ENCODE measurements at places on chromosomes 1 and 21. TPM values are rescaled to one million over a fixed set of nuclear protein-coding genes. Genes with fewer than 3 reads are reported as not detected.

Gene S100A11
- 1,000 TPM for polyA plus RNA-seq

Gene IVL
- polyA plus RNA-seq: not detected

Gene AMIGO1
- 1.5 TPM for polyA plus RNA-seq

Gene NGF
- 6.7 TPM for polyA plus RNA-seq

Gene PANK4
- polyA plus RNA-seq: 10.9 TPM

DNA sequence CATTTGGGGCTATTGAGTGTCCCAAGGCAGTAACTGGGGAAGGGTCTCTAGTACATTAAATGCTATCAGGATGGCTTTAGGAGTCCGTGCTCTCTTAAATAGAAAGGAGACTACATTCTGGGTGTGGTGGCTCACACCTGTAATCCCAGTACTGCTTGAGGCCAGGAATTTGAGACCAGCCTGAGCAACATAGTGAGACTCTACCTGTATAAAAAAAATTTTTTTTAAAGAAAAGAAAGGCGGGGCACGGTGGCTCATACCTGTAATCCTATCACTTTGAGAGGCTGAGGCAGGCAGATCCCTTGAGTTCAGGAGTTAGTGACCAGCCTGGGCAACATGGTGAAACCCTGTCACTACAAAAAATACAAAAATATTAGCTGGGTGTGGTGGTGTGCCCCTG is 21.5 kb downstream of the OSBPL9 start:
- no peak for DNase-seq

GRCh38 chr1:192973202-192973601 is 86.0 kb downstream of the UCHL5 start:
- no peak for DNase-seq

DNA sequence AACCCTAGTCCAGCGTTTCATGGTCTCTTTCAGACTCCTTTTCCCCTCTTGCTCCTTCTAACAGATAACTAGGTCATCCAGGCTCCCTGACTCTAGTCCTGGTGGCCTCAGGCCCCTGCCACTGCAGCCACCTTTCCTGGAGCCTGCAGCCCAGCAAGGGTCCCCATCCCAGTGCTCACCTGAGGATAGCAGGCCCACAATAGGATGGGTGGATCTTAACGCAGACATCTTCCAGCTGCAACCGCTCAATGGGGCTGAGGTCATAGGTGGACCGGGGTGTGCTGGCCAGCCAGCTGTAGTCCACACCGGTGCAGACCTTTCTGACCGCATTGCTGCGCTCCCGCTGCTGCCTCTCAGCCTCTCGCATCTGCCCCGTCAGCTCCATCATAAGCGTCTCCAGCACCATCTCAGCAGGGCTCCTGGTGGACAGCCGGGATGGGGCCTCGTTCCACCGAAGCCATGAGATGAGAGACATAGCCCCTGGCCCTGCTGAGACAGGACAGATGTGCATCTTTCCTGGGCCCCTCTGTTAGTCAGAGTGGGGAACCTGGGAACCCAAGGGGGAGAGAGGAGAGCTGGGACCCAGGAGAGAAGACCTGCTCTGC is 10.9 kb downstream of the RD3 start:
- no peak for DNase-seq

- peak; percentile 65 for DNase-seq
Measured at GRCh38 chr1:228150461-228151179, 890 bp downstream of the GJC2 start.
